ENCODE measurements at places on chromosomes 2 and 18.

DNA sequence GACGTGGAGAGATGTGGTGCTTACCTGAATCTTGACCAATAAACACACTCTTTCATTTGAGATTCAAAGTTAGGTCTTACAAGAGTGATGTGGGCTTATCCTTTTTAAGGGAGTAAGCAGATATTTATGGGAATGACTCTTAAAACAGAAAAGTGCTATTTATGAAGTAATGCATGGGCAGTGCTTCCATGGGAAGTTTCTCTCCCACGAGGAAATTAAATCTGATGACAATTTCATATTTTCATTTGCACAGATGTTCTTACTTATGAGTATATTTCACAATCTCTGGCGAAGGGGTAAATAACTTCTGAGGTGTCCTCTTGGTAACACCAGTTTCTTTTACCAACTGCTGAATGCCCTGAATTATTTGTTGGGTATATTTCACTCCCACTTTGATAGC is 21.0 kb downstream of the PNPT1 start:
- no peak for DNase-seq

DNA sequence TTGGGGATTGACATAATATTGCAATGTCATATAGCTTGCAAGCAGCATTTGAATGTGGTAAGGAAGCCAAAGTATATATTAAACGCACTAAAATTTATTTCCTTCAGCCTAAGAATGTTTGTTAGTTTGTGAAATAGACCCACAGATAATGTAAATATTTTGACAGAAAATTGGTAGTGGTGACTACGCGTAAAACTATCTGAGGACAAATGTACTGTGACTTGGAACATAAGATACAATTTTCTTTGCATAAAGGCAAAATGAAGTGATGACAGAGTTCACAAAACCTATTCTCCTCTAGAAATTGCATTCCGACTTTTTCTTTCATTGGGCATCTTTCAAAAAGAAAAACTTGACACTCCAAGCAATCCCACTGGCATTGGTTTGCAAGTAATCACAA is 411.1 kb upstream of the LRATD1 start:
- no peak for DNase-seq

DNA sequence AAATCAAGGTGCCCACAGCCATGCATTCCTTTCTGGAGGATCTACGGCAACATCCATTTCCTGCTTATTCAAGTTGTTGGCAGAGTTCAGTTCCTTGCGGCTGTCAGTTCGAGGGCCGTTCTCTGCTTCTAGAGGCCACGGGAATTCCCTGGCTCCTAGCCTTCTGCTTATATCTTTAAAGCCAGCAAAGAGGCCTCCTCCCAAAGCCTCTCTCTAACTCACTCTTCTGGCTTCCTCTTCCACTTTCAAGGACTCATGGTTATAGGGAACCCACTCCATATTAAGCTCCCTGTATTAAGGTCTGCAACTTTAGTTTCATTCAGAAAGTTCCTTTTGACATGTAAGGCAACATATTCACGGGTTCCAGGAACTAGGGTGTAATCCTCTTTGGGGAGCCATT is 150.1 kb upstream of the RMP24 start:
- no peak for DNase-seq

- no peak for DNase-seq
These were observed 127.9 kb downstream of the THADA start for GRCh38 chr2:43467891-43468290.

DNA sequence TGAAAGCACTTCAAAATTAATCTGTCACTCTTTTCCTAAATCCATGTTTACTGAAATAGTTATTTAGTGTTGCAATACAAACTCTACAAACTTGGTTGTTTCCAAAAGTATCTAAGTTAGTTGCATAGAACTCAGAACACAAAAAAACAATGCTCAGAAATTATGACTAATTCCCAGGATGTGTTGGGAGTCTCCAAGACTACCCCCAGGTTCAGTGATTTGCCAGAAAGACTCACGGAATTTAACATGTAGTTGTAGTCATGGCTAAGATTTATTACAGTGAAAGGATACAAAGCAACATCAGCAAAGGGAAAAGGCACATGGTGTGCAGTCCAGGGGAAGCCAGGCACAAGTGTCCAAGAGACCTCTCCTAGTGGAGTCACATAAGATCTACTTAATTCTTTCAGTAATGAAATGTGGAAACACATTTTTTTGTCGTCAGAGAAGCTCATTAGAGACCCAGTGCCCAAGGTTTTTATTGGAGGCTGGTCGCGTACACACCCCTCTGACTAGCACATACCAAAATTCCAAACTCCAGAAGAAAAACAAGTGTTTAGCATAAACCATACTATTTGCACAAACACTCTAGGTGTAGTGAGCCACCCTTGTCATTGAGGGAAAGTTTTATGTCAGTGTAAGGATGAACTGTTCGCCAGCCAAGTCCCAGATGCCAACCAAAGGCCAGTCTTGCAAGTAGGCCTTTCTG is 43.3 kb upstream of the CYP20A1 start:
- no peak for DNase-seq

DNA sequence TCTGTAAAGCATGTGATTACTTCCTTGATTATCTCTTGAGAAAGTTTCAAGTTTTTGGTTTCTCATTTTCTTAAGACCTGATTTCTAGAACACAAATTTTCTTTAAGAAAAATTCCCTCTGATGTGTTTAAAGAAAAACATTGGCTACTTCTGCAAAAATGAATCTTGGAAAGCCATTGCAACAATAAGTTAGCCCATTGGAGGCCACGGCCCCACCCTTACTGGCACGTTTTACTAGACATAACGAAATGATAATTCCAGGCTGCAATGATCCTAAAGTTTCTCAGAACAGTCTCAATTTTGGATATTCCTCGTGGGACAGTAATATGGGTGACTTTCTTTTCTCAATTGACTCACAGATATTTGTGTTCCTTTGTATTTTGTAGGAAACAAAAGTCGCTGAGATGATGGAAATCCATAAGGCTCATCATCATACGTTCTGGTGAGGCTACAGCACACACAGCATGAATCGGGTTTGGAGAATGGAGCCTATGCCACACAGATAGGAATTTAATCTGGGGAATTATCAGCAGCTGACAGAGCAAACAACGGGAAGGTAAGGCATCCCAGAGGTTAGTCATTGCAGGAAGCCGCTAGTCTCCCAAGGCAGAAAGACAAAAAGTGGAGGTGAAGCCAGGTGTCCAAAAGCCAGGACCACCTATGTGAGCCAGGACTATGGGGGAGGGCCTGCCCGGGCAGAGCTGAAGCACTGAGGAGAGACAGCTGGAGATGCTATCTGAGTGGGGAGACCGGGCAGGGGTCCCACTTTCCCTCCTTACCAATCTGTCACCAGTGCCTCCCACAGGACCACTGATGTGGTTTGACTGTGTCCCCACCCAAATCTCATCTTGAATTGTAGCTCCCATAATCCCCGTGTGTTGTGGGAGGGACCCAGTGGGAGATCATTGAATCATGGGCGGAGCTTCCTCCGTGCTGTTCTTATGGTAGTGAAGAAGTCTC is 35.9 kb downstream of the SOWAHC start:
- DNase-seq, result no peak

- DNase-seq, result no peak
These were observed 168.0 kb downstream of the TMEFF2 start for GRCh38 chr2:192026825-192027120.

DNA sequence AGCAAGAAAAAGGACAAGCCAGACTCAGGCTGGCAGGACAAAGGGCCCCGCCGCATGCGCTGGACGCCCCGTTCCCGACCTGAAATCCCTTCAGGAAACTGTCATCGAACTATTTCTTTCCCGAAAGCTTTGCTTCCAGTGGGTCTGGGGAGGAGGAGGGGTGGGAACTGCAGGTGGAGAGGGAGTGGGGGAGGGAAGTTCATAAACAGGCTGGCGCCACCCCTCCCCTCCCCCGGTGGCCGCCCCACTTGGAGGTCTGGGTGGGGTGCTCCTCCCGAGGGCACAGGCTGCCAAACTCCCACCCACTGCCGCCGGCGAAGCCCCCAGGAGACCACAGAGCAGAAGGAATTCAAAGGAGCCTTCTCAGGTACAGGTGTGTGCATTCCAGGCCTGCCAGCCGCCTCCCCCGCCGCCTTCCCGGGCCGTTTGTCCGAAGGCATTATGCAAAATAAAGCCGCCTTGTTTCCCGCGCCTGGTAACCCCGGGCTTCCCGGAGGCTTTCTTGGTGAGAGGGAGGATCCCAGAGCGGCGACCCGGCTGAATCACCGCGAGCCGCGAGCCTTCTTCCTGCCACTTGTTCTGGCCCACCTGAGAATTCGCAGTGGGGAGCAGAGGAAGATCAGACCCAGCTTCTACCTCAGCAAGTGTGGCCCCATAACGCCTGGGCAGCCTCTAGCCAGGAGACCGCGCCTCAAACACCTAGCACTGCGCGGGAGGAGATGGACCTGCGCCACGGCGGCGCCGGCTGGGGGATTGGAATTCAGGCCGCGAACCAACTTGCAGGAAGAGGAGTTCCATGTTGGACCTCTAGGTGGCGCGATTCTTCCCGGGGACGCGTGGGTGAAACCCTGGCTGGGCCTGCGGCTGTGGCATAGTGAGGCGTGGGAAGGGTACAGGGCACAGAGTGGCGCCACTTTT is 101.9 kb downstream of the FOXI3 start:
- peak; percentile 70 for DNase-seq

GRCh38 chr18:11885278-11885947 is 22.7 kb downstream of the MPPE1 start:
- no peak for DNase-seq

DNA sequence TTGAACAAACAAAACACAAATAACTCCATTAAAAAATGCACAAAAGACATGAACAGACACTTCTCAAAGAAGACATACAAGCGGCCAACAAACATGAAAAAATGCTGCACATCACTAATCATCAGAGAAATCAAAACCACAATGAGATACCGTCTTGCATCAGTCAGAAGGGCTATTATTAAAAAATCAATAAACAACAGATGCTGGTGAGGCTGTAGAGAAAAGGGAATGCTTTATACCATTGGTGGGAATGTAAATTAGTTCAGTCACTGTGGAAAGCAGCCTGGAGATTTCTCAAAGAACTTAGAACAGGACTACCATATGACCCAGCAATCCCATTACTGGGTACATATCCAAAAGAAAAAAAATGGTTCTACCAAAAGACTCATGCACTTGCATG is 37.8 kb downstream of the GPR155 start:
- no peak for DNase-seq

DNA sequence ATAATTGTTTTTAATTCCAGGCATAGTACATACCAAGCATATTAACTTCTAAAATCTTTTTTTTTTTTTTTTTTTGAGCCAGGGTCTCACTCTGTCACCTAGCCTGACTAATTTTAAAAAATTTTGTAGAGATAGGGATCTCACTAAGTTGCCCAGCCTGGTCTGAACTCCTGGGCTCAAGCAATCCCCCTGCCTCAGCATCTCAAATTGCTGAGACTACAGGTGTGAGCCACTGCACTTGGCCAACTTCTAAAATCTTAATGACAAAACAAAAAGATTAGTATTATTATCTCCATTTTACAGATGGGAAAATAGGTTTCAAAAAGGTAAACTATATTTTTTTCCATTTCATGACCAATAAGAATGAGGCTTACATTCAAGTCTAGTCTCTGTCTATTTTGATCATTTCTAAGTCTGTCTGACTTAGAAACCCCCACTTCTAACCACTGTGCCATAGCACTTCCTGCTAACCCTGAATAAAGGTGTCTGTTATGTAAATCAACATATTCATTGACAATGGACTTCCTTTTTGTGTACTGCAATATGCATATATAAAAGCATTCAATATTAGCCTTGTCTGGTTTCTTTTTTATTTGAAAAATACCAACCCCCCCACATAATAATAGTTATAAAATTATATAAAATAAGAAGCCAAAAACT is 28.7 kb upstream of the ZEB2 start:
- DNase-seq, result peak; percentile 57

DNA sequence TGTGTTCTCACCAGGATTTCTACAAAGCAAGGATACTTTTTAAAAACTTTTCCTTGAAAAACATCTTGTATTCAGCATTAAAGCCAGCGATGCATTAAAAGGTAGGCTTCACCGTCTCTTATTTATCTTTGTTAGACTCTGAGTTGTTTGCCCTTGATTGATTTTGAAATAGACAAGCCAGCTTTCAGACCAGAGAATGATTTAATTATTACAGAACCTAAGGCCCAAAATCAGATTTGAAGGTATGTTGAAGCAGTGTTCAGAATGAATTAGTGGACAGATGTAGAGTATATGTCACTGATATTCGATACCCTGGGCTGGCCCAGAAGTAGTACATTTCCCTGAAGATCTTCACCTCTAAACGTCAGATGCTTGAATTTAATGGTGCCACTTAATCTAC is 136.4 kb downstream of the THSD7B start:
- no peak for DNase-seq

DNA sequence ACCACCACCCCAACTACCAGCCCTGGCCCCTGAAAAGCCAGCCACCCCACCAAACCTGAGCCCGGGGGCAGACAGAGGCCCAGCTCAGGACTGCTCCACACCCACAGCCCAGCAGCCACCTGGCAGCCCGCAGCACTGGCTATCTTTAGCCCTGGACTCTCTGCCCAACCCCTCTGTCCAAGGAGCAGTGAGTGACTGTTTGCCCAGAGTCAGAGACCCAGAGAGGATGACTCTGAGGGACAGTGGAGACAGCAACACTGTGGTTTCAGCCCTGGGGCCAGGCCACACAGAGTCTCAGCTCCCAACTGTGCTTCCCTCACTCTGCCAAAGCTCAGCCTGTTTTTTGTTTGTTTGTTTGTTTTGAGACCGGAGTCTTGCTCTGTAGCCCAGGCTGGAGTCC is 32.6 kb downstream of the BIN1 start:
- DNase-seq, result no peak

DNA sequence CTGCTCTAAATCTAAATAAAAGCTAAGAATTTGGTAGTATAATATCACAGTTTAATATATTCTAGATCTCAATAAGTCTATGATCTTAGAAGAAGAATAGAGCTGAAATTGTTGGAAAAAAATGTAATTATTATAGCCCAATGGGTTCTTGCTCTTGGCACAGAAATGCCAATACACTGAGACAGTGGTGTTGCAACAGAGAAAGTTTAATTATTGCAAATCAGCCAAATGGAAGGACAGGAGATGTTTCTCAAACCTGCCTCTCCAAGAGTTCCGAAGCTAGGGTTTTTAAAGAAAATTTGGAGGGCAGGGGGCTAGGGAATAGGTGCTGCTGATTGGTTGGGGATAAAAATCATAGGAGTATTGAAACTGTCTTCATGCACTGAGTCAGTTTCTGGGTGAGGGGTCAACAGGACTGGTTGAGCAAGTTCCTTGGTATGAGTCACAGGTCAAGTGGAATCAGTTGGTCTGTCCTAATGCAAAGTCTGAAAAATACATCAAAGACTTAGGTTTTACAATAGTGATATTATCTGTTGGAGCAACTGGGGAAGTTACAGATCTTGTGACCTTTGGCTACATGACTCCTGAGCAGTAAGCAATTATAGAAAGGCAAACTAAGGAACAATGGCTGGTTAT is 228.6 kb downstream of the CD226 start:
- no peak for DNase-seq

GRCh38 chr2:149409506-149409905 is 79.1 kb downstream of the LYPD6 start:
- no peak for DNase-seq

- peak; percentile 13 for DNase-seq
These were observed 1.9 kb downstream of the PRKRA start for GRCh38 chr2:178448968-178449661.

GRCh38 chr18:31244771-31245394 is 73.1 kb upstream of the DSG1 start:
- no peak for DNase-seq

Measured in CD4-positive, alpha-beta T cell treated with Interleukin-10 for 1 hour (primary cell).